Stimulated activated CD4-positive, alpha-beta T cell treated with anti-CD3 and anti-CD28 coated beads, TNF-alpha, amount 100 ng/mL, for 24 hours (primary cell): ENCODE measurements at places on chromosomes 11 and 22.

DNA sequence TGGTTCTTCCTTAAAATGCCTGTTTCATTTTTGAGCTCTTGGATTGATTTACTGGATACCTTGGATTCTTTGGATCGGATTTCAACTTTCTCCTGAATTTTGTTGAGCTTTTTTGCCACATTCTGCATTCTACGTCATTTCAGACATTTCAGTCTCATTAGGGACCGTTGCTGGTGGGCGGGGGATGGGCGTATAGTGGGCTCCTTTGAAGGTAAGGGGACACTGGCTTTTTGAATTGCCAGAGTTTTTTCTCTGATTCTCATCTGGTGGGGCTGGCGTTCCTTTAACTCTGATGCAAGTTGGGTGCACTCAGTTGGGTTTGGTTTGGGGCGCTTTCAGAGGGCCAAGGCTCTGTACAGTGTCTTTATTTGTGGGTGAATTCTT, 216.5 kb downstream of the DYNC2H1 start:
- DNase-seq = no peak

DNA sequence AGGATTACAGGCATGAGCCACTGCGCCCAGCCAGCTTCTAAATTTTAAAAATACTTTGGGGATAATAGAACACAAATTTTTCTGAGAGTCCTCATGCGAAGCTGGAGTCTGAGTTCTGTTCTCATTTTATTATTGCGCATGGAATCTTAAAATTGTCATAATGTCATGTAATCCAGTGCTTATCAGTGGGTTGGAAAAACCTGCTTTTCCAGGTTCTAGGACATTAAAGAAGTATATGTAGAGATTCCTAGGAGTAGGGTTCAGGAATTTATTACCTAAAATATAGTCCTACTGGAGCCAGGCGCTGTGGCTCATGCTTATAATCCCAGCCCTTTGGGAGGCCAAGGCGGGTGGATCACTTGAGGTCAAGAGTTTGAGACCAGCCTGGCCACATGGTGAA, 4.6 kb upstream of the E2F8 start:
- DNase-seq = no peak

DNA sequence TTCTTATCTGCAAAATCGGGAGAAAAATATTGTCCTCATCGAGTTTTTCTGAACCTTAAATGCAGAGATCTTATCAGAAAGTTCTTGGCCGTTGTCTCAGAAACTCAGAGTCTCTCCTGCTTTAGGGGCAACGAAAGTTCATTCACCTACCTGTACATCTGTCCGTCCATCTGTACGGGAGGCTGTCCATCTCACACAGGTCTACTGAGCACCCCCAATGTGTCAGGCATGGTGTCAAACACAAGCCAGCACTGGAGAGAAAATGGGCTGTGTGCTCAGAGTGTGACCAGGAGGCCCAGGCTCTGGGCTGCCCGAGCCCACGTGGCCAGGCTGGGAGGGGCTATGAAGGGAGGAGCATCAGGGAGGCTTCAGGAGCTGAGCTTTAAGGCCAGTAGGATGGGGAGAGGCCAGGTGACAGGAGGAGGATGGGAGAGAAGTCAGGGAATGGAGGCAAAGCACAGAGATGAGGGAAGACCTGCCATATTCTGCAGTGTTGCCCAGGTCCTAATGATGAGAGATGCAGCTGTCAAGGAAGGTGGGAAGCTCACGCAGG, 62.4 kb upstream of the MYEOV start:
- DNase-seq = no peak

- no peak for DNase-seq
These were observed 18.0 kb downstream of the ACRV1 start for GRCh38 chr11:125662689-125663088.

GRCh38 chr22:44287741-44288140, 25.0 kb downstream of the SHISAL1 start:
- no peak for DNase-seq

GRCh38 chr11:101723371-101723770, 139.6 kb upstream of the TRPC6 start:
- DNase-seq = no peak

GRCh38 chr11:20512869-20513268, 86.5 kb upstream of the SLC6A5 start:
- no peak for DNase-seq

GRCh38 chr22:43129426-43130425, 13.5 kb downstream of the MCAT start:
- DNase-seq = no peak

DNA sequence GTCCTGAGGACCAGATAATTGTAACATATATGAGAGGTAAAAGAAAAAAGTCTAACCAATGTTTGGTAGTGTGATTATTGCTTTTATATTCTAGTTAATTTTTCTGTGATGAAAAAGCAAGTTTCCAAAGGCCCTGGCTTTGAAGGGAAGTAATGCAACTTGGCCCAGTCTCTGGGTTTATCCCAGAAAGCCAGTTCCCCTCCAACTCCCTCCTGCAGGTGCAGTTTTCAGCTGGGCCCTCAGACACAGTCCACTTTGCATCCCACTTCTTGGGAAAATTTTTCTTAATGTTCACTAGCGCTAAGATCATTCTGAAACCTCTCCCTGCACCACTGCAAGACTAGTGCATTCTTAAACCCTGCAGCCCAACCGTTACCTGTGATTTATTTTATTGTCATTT, 586.8 kb downstream of the NTM start:
- DNase-seq = no peak
